IPS-NIHi11 (cell line): ENCODE measurements at places on chromosomes 12 and 14.

DNA sequence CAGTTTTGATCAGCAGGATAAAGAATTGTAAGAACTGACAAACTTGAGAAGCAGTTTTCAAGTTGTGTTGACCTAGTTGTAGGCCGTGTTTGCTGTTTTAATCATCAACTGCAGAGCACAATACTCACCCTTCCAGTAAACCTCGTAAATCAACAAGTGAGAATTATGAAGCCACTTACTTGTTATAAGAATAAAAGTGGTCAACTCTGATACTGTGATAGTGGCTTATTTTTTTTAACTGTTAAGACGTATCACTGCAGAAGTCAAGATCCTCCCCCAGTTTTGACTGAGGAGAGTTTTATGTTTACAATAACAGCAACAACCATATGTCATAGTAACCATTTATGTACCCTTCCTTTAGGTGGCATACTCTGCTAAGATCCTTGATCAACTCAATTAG is 100.8 kb upstream of the DACT1 start:
- no peak for DNase-seq

DNA sequence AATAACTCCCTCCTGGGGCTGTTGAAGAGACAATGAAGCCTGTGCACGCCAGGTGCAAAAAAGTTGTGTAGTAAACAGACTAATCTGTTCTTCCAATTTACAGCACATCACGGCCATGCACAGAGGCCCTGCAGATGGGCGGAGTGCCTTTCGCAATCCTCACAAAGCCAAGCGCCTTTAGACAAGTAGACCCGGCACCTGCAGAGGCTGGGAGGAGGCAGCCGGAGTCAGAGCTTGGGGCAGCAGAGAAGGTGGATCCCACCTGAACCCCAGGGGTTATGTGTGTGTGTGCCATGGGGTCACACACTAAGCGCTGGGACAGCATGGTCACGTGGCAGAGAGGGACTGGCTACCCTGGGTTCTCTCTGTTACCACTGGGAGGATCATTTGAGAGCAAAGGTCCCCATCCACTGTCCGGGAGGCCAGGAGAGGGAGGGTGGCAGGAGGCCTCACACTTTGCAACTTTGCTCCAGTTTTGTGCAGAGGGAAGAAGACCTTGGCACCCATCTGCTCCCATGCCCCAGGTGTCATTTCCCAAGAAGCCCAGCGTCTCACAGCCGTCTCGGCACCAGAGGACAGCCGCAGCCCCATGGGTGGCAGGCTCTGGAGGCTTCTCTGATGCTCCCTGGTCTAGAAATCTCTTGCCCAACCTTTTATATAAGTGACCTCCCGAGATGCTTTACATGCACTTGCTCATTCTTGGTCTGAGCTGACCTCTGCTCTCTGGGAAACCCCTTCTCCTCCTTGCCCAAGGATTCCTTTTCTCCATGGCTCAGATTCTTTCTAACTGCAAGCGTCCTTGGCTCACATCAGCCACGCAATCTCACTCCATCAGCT is 80.0 kb upstream of the DICER1 start:
- no peak for DNase-seq

- DNase-seq = no peak
Observed at GRCh38 chr12:93740751-93741150, 63.6 kb downstream of the CRADD start.

- DNase-seq = peak; percentile 22
Observed at GRCh38 chr14:67539116-67539515, 6.0 kb downstream of the PLEKHH1 start.

GRCh38 chr12:55695349-55695748 is 12.4 kb downstream of the ITGA7 start:
- no peak for DNase-seq

DNA sequence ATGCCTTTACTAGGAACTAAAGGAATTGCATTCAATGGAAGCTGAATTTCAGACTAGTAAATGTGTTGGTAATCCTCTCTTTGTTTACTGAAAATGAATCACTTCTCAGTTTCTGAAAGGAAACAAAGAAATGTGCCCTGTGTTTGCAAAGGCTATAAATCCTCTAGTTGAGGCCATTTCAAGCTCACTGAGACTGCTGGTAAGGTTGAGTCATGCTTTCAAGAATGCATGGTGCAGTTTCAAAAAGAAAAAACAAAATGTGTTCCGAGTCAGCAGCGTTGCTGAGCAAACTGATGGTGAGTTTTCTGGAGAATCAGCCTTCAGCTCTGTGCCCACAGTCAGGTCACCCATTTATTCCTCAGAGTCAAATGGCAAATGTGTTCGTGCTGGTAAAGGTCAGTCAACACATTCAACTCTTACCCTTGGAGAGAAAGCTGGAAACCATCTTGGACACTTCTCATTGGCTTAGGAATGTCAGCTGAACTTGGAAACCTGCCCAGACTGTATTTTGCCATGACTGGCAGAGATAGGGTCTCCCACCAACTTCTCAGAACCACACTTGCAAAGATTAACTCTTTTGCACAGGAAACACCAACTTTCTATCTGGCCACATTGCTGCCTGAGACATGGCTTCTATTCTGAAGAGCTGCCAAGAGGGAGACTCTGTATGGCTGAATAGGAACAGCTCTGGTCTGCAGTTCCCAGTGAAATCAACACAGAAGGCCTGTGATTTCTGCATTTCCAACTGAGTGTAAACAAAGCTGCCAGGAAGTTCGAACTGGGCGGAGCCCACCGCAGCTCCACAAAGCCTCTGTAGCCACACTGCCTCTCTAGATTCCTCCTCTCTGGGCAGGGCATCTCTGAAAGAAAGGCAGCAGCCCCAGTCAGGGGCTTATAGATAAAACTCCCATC is 484.4 kb downstream of the ATP23 start:
- DNase-seq = peak; percentile 46

DNA sequence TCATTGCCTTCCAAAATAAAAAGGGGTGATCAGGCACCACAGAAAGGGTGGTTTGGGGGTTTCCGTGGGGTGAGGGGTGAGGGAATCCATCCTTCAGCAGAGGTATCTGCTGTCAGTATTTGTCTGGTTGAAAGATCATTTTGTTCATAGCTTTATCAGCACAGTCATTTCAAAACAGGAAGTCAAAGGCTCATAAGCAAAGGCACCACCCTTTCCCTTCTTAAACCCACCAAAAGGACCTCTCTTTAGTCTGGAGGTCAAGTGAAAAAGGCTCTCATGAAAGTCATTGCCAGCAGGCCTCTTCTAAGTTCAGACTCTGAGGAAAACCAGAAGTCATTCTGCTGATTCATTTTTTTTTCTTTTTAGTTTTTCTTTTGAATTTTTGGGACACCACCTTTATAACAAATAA is 6.2 kb downstream of the CHST11 start:
- no peak for DNase-seq

- DNase-seq = no peak
Observed at GRCh38 chr12:2484141-2484776, 310.5 kb upstream of the FKBP4 start.

DNA sequence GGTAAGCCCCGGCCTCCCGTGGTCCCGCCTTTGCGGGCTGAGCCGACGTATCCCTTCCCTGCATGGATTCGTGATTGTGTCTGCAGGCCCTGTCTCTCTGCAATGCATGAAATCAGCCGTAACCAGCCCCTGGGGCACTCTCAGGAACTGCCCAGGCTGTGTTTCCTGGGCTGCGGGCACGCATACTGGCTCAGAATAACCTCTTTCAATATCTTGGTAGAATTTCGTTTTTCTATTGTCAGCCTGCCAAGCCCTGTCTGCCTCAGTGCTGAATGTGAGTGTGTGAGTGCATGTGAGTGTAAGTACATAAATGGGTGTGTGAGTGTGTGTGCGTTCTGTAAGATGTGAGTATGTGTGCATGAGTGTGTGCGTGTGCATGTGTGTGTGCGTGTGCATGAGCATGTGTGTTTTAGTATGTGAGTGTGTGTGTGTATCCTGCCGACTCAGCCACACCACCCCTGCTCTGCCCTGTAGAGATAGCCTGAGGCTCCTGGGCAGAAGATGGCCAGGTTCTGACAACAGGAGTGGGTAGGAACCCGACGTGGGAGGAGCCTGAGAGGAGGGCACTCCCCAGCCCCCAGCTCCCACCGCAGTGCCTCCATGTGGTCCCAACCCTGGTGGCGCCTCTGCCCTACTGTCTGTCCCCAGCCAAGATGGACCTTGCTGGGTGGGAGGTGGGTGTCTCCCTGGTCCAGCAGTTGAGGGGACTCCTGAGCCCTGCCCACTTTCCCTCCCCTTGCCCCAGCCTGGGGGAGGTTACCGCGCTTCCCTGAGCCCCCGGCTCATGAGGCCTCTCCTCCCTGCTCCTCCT is 268.8 kb downstream of the ADGRD1 start:
- no peak for DNase-seq

GRCh38 chr12:104631867-104632266 is 175.1 kb downstream of the CHST11 start:
- no peak for DNase-seq

GRCh38 chr12:109698820-109699219 is 14.8 kb upstream of the FAM222A start:
- DNase-seq = no peak

- DNase-seq = no peak
Observed at GRCh38 chr14:51019089-51019488, 74.8 kb upstream of the PYGL start.

GRCh38 chr12:64729909-64730587 is 29.2 kb downstream of the GNS start:
- no peak for DNase-seq

- DNase-seq = peak; percentile 73
Observed at GRCh38 chr14:77014004-77014604, 14.4 kb downstream of the IRF2BPL start.

- peak; percentile 55 for DNase-seq
Observed at GRCh38 chr14:90060965-90061684, 669 bp upstream of the KCNK13 start.

DNA sequence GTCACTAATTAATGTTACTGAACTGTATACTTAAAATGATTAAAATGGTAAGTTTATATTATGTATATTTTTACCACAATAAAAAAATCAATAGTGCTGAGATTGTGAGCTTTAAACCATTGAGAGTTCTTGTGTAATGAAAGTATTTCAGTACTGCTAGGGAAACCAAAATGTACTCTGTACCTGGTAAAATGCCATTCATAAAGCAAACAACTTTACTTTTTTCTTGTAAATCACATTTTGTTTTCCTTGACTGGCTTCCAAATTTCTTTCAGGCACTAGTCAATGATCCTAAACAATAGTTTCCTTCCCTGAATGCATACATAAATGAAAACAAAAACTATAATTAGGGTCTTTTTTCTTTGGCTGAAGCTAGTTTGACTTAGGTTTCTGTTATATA is 29.4 kb upstream of the SNRPF start:
- no peak for DNase-seq

DNA sequence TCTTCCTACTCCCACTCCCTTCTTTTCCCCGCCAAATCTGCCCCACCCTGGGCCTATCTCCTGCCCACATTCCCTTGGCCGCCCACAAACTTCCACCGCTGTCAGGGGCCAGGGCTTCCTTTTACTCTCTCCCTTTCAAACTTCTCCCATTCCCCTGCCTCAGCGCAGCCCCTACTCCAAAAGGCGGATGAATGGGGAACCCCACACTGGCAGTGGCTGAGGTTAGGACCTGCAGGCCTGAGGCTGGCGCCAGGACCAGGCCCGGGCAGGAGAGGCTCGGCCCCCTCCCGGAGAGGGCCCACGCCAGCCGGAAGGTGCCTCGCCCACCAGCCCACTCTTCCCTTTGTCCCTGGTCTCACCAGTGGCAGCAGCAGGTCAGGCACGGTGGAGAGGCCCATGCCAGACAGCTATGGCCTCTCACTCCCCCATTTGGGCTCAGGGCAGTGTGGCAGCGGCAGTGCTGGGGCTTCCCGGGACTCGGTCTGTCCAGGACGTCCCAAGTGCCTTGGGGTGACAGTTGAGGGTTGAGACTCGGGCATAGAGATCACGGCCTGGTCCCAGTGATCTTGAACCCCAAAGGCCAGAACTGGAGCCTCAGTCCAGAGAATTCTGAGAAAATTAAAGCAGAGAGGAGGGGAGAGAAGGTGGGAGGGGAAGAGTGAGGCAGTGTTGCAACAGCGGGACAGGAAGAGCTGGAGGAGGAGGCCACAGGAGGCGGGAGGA is at the start of gene TNFRSF1A:
Gene TNFRSF1A (minus strand): TSS at position 660 of the 723 bp plus-strand sequence. CDS start 262 bp downstream, at position 398.
- DNase-seq = peak; percentile 86

- no peak for DNase-seq
Observed at GRCh38 chr12:24705216-24705615, 243.7 kb downstream of the BCAT1 start.

DNA sequence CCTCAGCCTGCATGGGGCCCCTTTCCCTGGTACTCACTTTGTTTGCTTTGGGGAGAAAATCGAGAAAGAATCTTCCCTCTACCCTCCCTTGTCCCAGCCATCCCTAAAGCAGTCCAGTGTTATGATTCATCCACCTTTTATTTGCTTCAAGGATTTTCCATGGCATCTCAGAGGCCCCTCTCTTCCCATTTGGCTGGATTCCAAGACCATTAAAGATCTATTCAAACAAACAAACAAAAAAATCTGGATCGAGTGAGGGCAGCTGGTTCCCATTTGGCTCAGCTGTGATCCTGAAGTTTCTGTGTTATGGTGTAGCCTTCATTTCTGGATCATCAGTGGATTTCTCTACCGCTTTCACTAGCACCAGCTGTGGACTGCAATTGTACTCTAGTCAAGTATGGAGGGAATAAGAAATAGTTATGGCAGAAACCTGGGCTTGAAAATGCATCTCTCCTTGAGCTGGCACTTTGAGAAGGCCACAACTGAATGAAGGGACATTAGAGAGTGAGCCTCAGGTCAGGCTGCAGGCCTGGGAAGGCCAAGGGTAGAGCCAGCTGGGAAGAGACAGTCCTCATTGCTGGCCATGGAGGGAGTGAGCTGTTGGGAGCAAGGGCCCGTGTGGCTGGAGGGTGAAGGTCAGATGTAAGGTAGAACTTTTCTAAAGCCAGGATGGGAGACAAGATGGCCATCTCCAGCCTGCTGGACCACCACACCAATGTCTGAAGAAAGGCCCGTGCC is 13.7 kb downstream of the KRT71 start:
- no peak for DNase-seq

- no peak for DNase-seq
Observed at GRCh38 chr14:61196034-61196433, 85.1 kb downstream of the TMEM30B start.

GRCh38 chr14:64040044-64040443 is 187.2 kb downstream of the SYNE2 start:
- DNase-seq = no peak

GRCh38 chr14:23365732-23366425 is 907 bp upstream of the EFS start:
- DNase-seq = peak; percentile 54

GRCh38 chr12:53059434-53060063 is 9.7 kb downstream of the TNS2 start:
- no peak for DNase-seq

GRCh38 chr14:70340002-70340401 is 19.5 kb downstream of the COX16 start:
- no peak for DNase-seq

GRCh38 chr12:46963977-46964971 is 115.1 kb upstream of the PCED1B start:
- peak; percentile 62 for DNase-seq

GRCh38 chr14:81164167-81164774 is 56.5 kb downstream of the GTF2A1 start:
- DNase-seq = peak; percentile 83
